ENCODE measurements at places on chromosomes 12 and 14. TPM values are rescaled to one million over a fixed set of nuclear protein-coding genes. Genes with fewer than 3 reads are reported as not detected.

DNA sequence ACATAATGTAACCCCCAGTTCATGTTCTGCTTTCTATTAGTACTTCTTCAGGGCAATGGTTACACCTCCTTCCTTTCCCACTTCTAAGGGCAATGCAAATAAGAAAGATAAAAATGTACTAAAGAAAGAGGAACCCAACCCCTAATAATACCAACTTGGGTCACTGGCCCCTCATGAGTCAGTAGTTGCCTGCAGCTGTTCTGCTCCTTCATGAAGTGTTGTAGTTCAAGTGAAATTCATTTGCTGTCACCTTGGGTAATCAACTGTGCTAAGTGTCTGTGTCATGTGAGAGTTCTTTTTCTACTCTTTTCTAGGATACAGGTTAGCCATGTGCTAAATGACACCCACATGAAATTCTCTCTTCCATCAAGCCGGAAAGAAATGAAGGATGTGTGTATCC is 91.8 kb downstream of the PLXNC1 start:
- peak; percentile 8 for DNase-seq

CLEC14A gene
- total RNA-seq = not detected

GUCY2C gene
- not detected for total RNA-seq

DNA sequence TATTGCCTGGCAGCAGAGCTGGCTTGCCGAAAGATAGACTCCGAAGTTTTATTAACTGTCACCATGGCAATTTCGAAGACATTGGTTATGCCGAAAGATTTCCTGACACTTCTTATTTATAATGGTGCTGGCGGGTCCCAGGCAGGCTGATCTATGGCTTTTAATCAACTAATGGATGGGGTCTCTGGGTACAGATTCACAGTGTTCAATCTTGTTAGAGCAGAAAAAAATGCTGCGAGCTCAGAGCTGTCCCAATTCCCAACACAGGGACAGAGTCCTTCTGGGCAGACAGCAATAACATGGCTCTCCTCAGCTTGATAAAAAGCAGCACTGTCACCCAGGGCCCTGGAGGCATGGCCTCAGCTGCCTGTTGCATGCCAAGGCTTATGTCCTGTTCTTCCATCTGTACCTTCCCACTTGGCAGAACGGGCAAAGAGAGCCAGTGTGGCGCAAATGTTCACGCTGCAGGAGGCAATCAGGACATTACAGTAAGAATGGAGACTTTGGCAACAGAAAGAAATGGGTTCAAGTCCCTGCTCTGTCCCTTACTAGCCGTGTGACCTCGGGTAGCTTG is 228.2 kb upstream of the PWP1 start:
- no peak for DNase-seq

- no peak for DNase-seq
These were observed 866 bp downstream of the KRT79 start for GRCh38 chr12:52832985-52833905.

LGALS3 gene
- total RNA-seq = 90.8 TPM

GRCh38 chr14:61841145-61841544 is 78.9 kb downstream of the SNAPC1 start:
- DNase-seq = no peak

CLEC1B gene
- total RNA-seq = not detected

FICD gene
- 6.0 TPM for total RNA-seq

ACRBP gene
- 0.73 TPM for total RNA-seq

DNA sequence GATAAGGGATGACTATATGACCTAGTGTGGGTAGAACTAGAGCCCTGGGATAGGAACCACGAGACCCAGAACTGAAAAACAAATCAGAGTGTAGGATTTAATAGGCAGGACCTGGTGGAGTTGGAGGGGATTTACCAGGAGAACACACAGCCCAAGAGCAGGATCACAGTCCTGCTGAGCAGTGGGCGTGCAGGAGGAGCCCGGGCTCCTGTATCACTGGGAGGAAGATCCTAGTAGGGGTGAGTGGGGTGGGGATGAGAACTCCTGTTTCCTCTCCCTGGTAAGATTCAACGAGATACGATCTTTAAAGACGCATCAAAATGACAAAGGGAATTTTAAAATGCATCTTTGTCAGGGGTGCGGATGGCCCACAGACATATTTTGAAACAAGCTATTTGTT is 220.1 kb downstream of the GALC start:
- DNase-seq = no peak

TSHR gene
- total RNA-seq = not detected

SNX6 gene
- total RNA-seq = 80.0 TPM
